ENCODE measurements at places on chromosomes 4 and X.

- no peak for DNase-seq
These were observed 115.0 kb upstream of the TLL1 start for GRCh38 chr4:165758086-165758485.

GRCh38 chr4:70449220-70449619 is 22.8 kb upstream of the MUC7 start:
- DNase-seq, result no peak

DNA sequence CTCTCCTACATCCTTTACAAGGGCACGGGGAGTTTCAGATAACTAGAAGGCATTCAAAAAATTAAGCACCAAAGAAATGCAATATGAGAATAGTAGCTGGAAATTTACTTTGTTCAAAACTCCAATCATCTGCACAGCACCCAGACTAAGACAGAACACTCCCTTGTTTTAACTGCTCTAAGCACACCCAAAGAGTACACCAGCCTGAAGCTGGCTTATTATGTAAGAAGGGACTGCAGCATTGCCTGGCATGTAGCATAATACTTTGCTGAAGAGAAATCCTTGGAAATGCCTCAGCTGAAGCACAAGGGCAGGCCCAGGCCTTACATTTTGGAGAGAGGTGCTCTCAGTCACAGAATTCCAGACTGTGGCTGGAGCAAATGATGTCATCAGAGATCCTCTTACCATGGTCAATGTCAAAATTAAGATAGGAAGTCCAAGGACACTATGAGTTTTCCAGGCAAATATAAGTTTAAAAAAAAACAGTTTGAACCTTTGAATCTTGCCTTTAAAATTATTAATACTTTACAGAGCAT is 14.8 kb downstream of the ARHGEF6 start:
- DNase-seq, result no peak

- DNase-seq, result no peak
These were observed 38.2 kb upstream of the ADAM29 start for GRCh38 chr4:174880001-174880400.

DNA sequence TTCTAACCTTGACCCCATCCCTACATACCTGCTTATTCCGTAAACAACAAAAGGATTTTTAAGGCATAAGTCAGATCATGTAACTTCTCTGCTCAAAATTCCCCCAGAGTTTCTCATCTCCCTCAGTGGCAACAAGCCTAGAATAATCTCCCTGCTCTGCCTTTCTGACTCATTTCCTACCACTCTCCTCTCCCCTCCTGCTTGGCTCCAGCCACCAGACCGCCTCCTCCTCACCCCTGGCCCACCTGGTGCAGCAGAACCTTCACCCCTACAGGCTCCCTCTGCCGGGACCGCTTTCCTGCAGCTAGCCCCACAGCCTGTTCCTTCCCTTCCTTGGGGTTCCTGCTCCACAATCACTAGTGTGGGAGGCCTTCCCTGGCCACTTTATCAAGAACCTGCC is 32.1 kb downstream of the TSPAN5 start:
- no peak for DNase-seq

GRCh38 chr4:133759428-133759827 is 442.2 kb downstream of the PABPC4L start:
- DNase-seq, result no peak

- no peak for DNase-seq
These were observed 146.8 kb downstream of the RPA4 start for GRCh38 chrX:97030463-97030862.

DNA sequence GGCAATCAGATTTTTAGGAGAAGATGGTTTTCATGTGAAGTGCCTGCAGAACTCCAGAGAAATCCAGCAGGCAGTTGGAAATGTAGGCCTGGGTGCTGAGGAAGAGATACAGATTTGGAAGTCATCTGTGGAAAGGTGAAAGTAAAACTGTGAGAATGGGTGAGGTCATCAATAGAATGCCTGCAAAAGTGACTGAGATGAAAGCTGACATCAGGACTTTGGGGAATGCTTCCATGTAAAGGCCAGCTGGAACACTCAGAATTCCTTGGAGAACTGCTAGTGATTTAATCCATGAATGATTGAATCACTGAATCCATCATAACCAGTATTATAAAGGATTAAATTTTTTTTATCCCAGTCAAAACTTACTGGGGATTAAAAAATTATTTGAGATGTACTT is 124.5 kb upstream of the GIMD1 start:
- DNase-seq, result no peak

DNA sequence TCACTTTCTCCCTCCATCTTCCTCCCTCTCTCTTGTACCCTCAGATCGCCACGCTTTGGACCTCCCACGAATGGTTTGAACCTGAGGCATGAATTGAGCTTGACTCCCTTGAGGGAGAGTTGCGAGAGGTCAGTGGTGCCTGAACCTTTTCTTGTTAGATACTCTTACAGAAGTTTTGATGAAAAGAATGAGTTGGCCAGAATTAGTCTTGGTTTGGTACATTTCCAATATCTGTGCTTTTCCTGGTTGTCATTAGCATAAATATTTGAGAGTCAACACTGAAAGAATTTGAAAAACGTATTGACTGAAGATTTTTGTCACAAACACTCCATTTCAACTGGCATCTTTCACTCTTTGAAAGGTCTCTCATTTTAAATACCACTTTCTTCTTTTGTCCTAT is 510.6 kb upstream of the DIPK2B start:
- DNase-seq, result no peak

DNA sequence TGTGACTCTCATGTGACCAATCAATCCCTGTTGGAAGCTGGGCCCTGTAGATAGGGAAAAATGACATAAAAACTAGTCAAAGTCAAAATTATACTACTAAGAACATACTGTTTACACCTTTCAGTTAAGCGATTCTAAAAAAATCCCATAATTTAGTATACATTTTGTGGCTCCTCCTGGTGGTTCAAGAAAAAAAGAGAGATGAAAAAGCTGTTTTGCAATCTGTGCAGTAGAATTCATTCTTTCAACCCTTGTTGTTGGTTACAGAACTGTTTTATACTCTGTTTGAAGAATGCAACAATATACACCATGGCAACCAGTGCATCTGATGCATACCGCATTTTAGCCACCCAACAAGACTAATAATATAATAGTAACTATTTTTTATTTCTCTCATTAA is 66.8 kb upstream of the ANK2 start:
- DNase-seq, result no peak

- no peak for DNase-seq
These were observed 725 bp downstream of the SMC1A start for GRCh38 chrX:53421772-53422085.

GRCh38 chrX:151830911-151831310 is 81.8 kb upstream of the MAGEA4 start:
- DNase-seq, result peak; percentile 18

GRCh38 chr4:112005027-112005426 is 140.2 kb upstream of the FAM241A start:
- DNase-seq, result no peak

DNA sequence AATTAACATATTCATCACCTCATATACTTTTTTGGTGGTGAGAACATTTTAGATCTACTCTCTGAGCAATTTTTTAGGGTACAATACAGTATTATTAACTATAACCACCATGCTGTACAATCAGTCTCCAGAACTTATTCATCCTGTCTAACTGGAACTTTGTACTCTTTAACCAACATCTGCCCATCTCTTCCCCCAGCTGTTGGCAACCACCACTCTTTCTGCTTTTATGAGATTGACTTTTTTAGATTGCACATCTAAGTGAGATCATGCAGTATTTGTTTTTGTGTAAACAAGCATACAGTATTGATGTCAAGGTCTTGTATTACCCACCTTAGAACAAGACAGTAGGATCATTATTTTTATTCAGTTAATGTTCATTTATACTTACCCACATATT is 516.8 kb downstream of the RPA4 start:
- DNase-seq, result no peak

DNA sequence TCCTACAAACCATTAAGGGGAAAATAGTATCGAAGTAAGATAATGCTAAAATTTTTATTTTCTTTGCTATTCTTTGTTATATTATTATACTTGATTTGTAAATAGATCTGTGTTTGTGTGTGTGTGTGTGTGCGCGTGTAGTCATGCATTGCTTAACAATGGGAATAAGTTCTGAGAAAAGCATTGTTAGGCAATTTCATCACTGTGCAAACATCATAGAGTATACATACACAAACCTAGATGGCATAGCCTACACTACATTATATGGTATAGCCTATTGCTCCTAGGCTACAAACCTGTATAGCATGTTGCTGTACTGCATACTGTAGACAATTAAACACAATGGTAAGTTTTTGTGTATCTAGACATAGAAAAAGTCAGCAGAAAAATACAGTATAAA is 17.1 kb downstream of the MTTP start:
- no peak for DNase-seq

DNA sequence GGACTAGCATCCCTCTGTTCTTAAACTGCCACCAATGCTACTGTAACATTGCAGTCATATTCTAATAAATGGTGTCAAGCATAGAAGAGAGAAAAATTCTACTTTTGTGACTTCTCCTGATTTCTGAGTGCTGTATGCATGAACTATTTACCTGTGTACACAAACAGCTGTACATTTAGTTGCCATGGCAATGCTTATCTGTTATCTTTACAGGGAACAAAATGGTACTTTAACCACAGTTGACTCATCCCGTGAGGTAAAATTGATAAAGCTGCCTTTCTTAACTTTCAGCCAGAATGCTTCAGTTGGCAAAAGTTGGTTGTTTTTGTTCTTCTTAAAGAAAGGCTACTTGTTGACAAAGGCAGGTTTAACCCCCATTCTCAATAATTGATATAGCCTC is 587.5 kb upstream of the MAGEB2 start:
- no peak for DNase-seq

GRCh38 chr4:184416913-184417734 is 57.2 kb downstream of the IRF2 start:
- DNase-seq, result no peak

DNA sequence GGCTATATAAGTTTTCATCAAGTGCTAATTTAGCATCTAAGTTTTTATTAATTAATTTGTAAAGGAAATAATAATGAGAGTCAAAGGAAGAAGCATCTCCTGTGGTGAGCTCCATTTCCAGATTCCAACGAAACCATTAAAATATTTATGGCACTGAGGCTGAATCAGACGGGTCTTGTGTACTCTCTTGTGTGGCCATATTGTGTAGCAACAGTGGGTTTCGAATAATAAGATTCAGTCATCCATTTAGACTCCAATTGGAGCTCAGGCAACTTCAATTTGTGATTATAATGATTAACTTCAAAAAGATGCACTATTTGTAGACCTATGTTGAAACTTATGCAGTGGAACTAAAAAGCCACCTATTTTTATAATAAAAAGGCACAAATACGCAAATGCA is 82.4 kb downstream of the SNCA start:
- no peak for DNase-seq

DNA sequence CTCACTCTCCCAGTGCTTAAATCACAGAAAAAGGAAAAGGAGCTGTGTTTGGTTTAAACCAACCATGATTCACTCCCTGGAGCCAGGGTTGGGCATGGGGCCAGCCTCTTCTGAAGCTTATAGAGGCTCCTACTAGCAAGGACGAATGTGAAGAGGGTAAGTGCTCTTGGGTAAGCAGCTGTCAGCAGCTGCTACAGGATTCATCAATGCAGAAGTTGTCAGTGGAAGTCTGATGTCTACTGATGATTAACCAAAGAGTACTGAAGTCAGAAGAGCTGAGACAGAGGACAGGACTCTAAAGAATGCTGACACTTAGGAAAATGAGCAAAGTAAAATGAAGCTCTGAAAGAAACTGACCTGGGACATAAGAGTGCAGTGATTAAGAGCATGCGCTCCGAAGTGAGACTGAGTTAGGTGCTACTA is 32.7 kb upstream of the JADE1 start:
- peak; percentile 82 for DNase-seq

- DNase-seq, result no peak
These were observed 58.1 kb upstream of the BCOR start for GRCh38 chrX:40155589-40156469.

- DNase-seq, result no peak
These were observed 14.8 kb upstream of the GPRASP2 start for GRCh38 chrX:102697494-102697893.

GRCh38 chr4:84966382-84967242 is at the start of gene WDFY3:
Gene WDFY3 (minus strand): TSS chr4:84966690. CDS start chr4:84860591, 106,099 bp downstream.
- peak; percentile 58 for DNase-seq

GRCh38 chrX:7993873-7994272 is 66.7 kb upstream of the PNPLA4 start:
- DNase-seq, result no peak

DNA sequence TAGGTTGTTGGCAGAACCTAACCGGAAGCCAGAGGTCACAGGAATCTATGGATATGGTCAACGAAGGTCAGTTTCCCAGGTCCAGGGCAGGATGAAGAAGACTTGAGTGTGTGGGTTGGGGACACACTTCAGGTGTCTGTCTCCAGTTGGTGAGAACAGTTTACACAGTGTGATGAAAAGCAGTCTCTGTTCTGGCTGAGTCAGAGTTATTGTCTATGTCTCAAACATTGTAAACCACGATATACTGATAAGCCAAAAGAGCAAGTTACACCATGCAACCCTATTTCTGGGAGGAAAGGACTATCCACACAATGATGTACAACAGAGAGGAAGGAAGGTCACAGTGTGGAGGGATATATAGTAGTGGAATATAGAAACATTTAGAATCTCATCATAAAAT is 187.1 kb upstream of the C1QTNF7 start:
- no peak for DNase-seq

DNA sequence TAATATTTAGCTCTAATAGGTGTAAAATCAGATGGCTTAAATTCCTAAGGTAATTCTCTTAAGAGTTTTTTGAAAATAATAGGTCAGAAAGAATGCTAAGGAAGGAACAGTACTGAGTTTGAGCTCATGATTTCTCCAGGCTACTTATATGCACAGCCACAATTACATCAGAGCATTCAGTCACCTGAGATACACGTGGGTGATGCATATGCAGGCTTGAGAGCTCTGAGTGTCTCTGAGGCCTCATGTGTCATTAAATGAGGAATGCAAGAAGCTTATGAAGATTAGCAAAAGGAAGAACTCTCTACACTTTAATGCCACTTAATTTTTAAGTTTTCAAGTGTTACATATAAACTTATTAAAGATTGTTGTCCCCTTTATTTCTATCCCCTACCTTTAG is 124.0 kb upstream of the STIM2 start:
- no peak for DNase-seq

- no peak for DNase-seq
These were observed 100.0 kb downstream of the LARP1B start for GRCh38 chr4:128161138-128161537.

- DNase-seq, result no peak
These were observed 2.2 kb downstream of the NHS start for GRCh38 chrX:17377091-17377717.

DNA sequence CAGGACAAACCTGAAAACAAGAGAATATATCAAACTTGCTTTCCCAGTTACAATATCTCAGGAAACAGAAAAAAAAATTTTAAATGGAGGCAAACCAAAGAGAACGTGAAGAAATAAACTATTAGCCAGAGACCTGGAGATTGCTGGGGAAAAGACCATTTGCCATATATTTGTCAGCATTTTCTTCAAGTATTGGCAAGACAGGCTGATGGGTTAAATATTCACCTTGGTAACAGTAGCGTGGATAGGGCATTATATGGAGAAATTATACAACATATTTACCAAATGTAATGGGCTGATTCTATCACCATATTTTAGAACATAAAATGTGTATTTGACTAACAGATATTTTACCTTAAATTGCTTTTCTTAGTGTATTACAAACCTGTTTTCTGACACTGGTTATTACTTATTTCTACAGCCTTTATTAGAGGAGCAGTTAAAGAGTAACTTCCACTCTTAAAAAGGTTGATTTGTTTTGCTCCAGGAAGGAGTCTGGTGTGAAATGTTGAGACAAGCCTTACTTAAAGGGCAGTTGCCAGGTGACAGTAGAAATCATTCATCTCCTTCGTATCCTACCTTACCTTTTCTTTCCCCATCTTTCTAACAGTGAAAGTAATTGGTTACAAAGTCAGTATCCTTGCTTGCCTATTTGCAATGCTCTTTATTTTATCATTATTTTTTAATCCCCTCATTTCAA is 575.5 kb downstream of the GBA3 start:
- no peak for DNase-seq
